ENCODE measurements at places on chromosomes 4 and X.
A peak's percentile ranks its signal among the peaks of the same experiment; 100 is the strongest.

DNA sequence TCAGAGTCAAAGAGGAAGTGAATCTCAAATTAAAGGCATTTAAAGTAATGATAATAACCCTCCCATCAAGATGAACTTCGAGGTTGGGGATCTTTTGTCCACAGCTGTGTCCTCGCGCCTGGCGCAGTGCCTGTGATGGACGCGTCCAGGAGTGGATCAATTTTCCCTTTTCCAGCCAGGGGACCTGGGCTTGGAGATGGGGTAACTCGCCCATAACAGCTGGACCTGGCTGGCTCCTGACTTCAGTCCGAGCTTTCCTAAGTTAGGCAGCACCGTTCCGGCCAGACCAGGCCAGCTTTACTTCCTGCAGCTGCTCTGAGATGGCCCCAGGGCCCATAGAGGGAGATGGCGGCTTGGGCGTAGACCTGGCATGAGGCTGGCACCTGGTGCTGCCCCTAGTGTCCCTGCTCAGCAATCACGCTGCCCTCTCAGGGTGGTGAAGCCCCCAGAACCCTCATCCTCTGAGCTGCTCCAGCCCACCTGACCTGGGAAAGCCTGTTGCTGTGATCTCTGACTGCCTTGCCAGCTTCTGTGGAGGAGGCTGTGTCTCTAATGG is 23.9 kb downstream of the ADRA2C start:
- DNase-seq, result no peak

GRCh38 chr4:37002625-37003024 is 241.9 kb upstream of the NWD2 start:
- no peak for DNase-seq

- DNase-seq, result no peak
Observed at GRCh38 chrX:120223374-120223773, 27.2 kb upstream of the ZBTB33 start.

- no peak for DNase-seq
Observed at GRCh38 chr4:99759346-99759984, 57.2 kb upstream of the DAPP1 start.

- DNase-seq, result no peak
Observed at GRCh38 chr4:70734168-70734954, 12.6 kb downstream of the RUFY3 start.

- peak; percentile 5 for DNase-seq
Observed at GRCh38 chr4:18020145-18020670, 1.3 kb downstream of the LCORL start.

GRCh38 chrX:10049236-10049635 is 82.1 kb downstream of the CLDN34 start:
- no peak for DNase-seq

All from stimulated activated CD8-positive, alpha-beta memory T cell treated with anti-CD3 and anti-CD28 coated beads, Interleukin-7, amount 100 ng/mL, for 1 hour (primary cell).